ENCODE measurements at places on chromosomes 16 and 17.

- DNase-seq: no peak
Observed at GRCh38 chr16:12276576-12276975, 300.0 kb downstream of the SNX29 start.

DNA sequence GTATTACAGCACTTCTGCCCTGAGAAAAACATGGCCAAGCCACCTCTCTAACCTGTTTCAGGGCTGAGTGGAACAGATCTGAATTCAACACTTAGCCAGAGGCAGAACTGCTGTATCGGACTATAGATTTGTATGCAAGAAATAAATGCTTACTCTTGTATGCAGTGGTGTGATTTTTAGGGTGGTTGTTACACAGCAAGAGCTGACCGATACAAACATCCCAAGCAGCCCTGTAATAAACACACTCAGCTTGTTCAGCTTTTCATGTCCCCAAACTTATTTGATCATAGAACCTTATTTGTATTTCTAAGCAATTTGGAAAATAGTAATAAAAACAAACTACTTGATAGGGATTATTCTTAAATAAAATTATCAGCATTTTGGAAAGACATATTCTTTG, 84.9 kb upstream of the RPH3AL start:
- DNase-seq: no peak

- no peak for DNase-seq
Observed at GRCh38 chr17:72118335-72119076, 2.3 kb upstream of the SOX9 start.

GRCh38 chr16:64489449-64489848, 632.4 kb downstream of the CDH11 start:
- no peak for DNase-seq

DNA sequence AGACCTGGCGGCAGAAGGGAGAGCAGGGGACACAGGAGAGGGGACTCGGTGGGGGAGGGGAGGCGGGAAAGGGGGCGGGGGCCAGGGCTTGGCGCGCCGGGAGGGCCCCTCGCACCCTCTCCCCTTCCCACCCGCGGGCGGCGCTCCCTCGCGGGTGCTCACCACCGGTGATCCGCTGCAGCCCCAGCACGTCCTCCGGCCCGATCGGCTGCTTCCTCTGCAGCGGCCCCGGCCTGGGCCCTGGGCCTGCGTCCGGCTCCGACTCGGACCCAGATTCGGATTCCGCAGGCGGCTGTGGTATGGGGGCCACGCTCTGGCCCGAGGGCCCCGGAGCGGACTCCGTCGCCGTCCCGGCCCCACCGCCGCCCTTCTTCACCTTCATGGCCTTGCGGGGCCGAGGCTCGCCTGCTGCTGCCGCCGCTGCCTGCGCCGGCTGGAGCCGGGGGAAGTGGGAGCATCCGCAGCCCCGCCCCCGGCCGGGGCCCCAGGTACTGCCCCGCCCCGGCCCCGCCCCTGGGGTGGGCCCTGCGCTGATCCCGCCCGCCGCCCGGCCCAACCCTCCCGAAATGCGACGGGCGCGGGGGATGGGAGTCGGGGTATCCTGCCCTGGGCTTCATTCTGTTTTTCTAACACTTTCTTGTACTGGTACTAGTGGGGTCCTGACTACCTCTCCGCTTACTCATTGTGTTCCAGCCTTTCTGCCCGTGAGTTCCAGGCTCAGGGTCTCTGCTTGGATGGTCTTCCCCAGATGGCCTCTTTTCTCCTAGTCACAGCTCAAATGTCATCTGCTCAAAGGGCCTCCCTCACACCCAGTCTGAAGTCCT, at the start of gene UNC119:
Gene UNC119 (minus strand): TSS at position 449 of the 824 bp plus-strand sequence. CDS start 67 bp downstream, at position 382.
- peak; percentile 74 for DNase-seq

DNA sequence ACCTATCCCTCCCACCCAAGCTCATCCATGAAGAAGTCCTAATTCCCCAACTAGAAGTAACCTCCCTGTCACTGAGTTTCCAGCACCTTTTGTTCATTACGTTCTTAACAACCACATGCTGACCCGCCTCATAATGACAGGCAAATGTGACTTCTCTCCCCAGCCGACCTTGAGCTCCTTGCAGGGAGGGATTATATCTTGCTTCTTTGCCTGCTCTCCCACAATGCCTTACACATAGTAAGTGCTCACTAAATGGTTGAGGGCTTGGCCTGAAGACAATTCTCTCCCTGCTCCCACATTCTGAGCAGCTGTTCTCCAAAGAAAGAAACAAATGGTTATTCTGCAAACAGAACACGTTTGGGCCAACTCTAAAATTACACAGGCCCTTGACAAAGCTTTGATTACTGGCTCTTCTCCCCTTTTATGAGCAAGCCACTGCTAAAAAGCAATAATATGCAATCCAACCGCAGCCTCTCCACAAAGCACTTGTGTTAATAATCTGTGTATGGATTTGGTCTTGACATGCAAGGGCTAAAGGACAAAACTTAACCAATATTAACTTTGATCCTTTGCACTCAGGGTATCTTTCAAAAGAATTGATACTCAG, 23.2 kb downstream of the SLC39A11 start:
- no peak for DNase-seq

- no peak for DNase-seq
Observed at GRCh38 chr17:76969598-76970172, 101.5 kb downstream of the MGAT5B start.

DNA sequence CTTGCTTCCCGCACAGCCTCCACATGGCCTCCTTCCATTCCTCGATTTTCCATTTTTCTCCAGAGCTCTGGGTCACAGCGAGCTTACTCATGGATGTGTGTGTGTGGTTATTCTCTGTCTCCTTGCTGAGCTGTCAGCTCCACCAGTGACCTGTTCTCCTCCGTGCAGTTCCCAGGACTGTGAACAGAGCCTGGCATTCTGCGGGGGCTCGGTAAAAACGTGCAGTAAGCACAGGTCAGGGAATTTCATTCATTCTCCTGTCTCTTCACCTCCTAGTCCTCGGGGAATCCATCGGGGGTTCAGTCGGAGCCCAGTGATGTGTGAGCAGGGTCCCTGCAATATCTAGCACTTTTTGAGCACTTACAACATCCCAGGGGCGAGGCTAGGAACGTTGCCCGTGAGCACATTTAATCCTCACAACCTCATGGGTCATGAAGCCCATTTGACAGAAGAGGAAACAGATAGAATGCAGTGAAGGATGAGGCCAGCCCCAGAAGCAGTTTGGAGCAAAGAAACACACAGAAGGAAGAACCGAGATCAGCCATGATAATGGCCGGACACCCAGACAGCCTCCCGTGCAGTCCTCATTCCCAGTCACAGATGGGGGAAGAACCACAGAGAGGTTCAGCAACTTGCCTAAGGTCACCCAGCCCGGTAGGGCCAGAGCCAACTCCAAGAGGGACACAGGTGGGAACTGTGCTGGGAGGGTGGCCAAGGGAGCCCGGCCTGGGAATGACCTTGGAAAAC, 183.2 kb upstream of the GSE1 start:
- DNase-seq: no peak

DNA sequence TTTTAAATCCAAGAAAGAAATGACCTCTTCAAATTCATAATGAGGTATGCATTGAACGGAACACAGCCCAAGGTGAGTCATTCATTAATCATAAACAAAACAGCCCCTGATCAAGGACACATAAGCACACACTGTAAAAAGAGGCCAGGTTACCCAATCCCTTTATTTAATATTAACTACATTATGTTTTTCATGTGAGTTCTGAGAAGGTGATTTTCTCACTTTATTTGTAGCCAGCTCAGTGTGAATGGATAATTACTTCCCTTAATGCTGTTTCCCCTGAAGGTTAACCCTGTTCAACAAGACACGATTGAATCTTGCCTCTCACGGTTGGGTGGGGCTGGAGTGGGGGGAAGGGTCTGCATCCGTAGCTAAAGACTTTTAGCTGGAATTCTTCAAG, 257.3 kb upstream of the SALL1 start:
- DNase-seq: no peak

DNA sequence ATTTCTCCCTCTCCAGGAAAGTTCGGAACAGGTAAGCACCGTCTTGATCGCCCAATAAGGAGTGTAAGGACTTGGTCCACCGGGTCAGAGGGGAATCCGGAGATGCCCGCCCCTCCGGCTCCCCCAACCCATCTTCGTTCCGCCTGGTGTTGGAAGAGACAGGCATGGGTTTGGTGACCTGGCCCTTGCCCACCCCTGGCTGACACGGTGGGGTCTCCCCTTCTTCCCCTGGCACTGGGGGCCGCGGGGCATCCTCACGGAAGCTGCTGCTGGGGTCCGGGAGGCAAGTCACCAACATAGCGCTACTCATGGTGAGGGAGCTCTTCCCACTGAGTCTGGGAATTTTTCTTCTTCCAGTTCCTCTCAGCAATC, 3.2 kb downstream of the AXIN2 start:
- DNase-seq: no peak

- DNase-seq: no peak
Observed at GRCh38 chr17:67165201-67165600, 79.8 kb downstream of the HELZ start.

DNA sequence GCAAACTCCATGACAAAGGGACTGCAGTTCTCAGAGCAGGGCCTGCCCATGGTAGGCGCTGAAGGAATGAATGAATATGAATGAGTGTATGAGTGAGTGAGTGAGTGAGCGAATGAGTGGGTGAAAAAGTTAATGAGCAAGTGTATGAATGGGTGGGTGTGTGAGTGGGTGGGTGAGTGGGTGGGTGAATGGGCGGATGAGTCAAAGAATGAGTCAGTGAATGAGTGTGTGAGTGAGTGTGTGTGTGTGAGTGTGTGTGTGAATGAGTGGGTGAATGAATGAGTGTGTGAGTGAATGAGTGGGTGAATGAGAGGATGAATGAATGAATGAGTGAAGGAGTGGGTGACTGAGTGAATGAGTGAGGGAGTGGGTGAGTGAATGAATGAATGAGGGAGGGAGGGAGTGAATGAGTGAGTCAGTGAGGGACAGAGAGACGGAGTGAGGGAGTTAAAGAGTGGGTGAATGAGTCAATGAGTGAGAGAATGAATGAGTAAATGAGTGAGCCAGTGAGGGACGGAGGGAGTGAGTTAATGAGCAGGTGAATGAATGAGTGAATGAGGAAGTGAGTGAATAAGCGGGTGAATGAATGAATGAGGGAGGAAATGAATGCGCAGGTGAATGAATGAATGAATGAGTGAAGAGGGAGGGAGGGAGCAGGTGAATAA, 11.1 kb upstream of the CHMP6 start:
- DNase-seq: no peak

GRCh38 chr17:7549401-7550055, 670 bp downstream of the TNFSF12 start:
- peak; percentile 34 for DNase-seq

DNA sequence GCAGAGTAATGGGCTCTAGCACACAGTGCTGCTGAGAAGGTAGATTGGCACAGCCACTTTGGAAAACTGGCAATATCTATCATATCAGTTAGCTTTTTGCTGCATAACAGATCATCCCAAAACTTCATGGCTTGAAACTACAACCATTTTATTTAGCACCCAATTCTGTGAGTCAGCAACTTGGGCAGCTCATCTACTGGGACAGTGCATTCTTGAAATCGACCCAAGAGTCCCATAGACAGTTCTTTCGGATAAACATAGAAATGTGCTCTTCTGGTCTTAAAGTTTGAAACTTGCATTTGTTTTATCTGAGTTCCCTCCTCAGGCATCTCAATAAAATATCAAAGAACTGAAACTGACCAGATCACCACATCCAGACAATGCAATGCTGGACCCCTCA, 76.7 kb downstream of the CEP112 start:
- DNase-seq: no peak

GRCh38 chr16:9308356-9308801, 216.9 kb downstream of the HAPSTR1 start:
- no peak for DNase-seq

- no peak for DNase-seq
Observed at GRCh38 chr17:57781386-57782061, 36.4 kb upstream of the CCDC182 start.

DNA sequence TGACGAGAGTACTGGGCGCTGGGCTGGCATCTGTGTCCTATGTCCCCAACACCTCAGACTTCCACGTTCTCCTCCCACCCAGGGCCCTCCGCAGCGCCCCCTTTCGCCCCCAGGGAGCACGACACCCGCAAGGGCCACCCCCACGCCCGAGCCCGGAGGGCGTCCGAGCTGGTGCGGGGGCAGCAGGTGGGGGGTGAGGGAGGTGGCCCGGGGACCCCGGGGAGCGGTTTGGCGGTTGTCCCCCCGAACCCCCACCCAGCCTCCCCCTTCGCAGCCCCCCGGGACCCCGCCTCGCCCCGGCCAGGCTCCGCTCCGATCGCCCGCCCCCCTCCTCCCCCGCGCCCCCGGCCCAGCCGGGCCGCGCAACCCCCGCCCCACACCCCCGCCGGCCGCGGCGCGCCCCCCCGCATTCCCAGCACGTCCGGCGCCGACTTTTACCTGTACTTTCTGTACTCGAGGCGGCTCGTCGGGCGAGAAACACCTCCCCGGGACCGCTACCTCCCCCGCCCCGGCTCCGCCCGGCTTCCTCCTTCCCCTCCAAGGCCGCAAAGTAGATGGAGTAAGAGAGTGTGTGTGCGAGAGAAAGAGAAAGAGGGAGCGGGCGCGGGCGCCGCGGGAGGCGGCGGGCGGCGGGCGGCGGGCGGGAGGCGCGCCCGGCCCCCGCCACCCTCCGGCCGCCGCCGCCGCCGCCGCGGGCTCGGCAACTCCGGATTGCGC, 901 bp downstream of the CDYL2 start:
- DNase-seq: peak; percentile 42

GRCh38 chr16:5466551-5466950, 369.0 kb upstream of the EEF2KMT start:
- no peak for DNase-seq

DNA sequence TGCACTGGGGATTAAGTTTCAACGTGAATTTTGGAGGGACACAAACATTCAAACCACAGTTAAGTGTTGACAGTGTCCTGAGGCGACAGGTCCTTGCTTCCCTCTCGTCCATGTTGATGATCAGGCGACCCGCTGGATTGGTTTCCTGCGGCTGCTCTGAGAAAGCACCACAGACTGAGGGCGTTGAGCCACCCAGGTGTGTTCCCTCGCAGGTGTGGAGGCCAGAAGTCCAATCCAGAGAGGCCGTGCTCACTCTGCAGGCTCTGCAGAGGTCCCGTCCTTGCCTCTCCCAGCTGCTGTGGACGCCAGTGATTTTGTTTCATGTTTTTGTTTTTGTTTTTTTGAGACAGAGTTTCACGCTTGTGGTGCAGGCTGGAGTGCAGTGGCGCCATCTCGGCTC, 22.4 kb upstream of the CBX2 start:
- no peak for DNase-seq

GRCh38 chr16:13895516-13895915, 24.4 kb upstream of the ERCC4 start:
- DNase-seq: no peak

- no peak for DNase-seq
Observed at GRCh38 chr17:296906-297690, 55.5 kb downstream of the RPH3AL start.

DNA sequence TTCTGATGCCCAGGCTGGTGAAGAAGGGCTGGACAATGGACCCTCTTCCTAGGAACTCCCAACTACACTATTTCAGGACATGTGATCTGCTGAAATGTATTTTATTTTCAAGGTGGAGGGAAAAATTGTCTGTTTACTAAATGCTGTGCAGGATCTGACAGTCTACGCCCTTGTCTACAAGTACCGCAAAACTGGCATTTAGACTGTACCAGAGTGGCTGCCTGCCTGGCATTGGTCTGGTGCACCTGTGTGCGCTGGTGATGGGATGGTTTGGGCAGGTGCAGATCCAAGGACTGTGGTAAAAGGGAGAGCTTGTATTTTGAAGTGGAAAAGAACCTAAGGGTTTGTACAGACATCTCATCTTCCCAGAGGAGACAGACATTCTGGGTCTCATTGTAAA, 79.7 kb downstream of the AIPL1 start:
- DNase-seq: no peak
